Activated T-helper 1 cell treated with anti-CD3 and anti-CD28 coated beads, Interleukin-12 subunit alpha, Interleukin-12 subunit beta, Interleukin-2, Interleukin-4 antibody, amounts not matched to agents 30 ng/mL and 10 ng/mL and 1 ng/mL, durations not matched to agents 14 hours and 24 hours and 36 hours (primary cell): ENCODE measurements at places on chromosomes 5 and 9. TPM values are rescaled to one million over a fixed set of nuclear protein-coding genes. Genes with fewer than 3 reads are reported as not detected.

The TAF11L10 gene
- not detected in 2 replicates for total RNA-seq

The ADAM19 gene
- total RNA-seq = 341 and 348 TPM in 2 replicates

The IL13 gene
- total RNA-seq = 294 and 308 TPM in 2 replicates

The PLAC8L1 gene
- total RNA-seq = 0.37 and 0.99 TPM in 2 replicates
